ENCODE measurements at places on chromosomes 4 and X.
A peak's percentile ranks its signal among the peaks of the same experiment; 100 is the strongest.

DNA sequence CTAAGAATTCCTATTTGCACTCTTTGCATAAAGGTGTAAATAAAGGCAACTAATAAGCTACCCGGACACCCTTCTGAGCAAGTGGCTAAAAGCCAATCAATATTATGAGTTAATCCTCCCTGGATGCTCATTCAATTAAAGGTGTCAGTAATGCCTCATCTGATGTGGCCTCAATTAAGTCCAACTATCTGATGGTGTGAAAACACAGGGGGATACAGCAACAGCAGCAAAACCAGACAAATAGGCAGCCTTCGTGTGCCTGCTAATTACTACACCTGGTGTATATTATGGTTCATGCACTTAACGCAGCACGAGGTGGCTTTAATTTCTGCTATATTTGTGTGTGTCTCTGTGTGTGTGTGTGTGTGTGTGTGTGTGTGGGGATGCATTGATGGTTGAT is 244.4 kb downstream of the DCLK2 start:
- DNase-seq: no peak

DNA sequence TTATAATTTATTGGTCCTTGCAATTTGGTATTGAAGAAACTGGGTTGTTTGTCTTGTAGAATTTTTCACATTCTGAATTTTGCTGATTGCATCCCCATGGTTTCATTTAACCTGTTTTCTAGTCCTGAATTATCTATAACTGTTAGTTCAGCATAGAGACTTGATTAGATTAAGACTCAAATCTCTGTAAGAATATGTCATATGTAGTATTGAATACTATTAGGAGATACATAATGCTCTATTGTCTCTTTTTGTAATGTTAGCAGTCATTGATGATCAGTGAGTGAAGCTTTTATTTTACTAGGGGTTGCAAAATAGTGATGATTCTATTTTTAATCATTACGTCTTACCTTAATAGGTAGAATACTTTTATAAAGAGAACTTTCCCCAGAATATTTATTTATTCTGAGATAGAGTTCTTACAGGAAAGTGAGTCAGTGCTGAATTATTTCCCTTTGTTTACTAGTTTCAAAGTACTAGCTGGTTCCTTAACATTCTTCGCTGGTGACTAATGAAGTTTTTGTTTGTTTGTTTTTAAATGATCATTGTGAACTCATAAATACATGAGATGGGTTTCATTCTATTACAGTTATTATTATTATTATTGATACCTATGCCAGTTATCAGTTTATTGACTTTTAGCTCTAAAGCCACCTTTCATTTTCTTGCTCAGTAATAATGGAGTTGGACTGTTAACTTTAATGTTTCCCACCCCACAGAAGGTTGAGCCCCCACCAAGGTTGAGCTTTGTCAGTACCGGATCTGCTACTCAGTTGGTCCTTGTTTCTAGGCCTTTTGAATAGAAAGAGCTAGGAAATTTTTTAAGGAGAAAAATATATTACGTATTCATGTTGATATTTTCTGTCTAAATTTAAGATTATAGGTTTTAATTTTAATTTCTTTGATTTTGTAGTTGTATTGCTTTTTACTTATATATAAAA is 102.3 kb downstream of the LARP1B start:
- no peak for DNase-seq

- peak; percentile 9 for DNase-seq
Measured at GRCh38 chrX:150236327-150236726, 126.8 kb upstream of the MAMLD1 start.

DNA sequence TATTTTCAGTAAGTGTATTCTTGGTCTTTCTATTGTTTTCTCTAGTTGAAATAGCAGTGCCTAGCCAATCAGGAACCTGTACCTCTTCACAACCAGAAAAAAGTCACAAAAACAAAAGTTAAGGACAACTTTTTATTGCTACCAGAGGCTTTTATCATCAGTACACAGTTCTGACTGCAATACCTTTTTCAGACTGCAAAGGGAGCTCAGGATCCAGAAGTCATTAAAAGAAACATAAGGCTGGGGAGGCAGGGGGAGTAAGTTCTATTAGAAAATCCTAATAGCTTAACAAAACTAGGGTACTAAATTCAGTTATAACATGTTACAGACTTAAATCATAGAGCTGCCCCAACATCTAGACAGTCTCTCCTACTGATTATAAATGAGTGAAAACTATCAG is 28.8 kb downstream of the CCNI start:
- DNase-seq: peak; percentile 27

- no peak for DNase-seq
Measured at GRCh38 chr4:85243857-85244256, 231.1 kb upstream of the ARHGAP24 start.

DNA sequence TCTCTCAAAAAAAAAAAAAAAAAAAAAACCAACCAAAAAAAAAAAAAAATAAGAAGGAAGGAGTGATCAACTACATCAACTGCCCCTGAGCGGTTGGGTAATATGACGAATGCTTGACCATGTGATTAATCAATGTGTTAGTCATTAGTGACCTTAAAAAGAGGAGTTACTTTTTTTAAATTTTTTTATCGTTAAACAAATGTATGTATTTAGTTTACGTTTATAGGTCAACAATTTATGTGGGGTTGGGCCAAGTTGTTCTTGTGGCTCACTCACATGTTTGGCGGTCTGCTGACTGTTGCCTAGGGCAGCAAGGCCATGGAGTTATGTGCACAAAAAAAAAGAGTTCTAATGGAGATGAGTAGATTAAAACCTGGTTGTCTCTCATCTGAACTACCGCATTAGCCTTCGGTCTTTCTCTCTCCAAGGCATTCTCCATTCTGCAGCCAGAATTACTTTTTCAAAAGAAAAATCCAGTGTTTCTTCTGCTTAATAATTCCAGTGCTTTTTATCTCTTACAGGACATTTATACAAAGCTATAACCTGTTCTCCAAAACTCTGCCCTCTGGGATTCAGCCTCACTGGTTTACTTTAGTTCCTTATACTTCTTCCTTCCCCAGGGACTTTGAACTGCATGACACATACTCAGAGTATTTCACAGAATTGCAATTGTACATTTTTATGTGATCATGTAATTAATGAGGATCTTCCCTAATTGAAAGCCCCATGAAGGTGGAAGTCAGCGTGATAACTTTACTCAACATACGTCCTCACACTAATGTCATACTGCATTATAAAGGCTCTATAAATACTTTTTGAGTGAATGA is 505.5 kb downstream of the ANKRD50 start:
- no peak for DNase-seq

DNA sequence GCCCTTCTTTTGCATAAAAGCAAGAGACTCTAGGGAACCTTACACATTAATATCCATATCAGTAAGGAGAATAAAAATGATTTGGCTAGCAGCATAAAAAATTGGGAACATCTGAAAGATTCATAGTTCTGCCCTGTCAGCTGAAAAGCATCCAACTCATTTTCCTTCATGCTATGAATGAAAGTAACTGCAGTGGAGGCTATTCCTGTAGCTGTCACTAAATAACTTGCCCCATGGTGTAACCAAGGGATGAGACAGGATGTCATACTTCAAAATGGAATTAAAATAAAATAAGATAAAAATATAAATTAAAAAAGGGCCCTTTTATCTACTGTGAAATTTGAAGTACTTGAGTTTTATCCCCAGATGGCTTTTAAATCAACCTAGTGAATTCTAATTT is 878.8 kb downstream of the C4orf33 start:
- DNase-seq: no peak

GRCh38 chr4:25976780-25977179 is 62.8 kb downstream of the SMIM20 start:
- no peak for DNase-seq

DNA sequence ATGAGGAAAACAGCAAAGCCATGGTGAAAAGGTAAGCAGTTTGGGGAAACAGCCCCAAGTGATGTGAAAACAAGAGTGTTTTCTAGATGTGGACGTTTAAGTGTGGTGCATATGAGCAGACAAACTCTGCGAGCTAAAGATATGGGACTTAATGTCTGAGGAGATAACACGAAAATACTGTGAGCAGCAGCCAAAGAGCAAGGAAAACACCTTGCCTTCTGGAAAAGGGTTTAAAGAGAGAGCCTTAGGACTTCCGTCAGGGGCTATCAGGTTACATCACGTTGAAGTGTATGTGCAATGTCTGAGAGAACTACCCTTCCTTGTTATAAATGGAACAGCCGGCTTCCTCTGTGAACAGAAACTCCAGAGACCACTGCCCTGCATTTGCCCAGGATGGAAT is 54.2 kb downstream of the LEF1 start:
- no peak for DNase-seq

DNA sequence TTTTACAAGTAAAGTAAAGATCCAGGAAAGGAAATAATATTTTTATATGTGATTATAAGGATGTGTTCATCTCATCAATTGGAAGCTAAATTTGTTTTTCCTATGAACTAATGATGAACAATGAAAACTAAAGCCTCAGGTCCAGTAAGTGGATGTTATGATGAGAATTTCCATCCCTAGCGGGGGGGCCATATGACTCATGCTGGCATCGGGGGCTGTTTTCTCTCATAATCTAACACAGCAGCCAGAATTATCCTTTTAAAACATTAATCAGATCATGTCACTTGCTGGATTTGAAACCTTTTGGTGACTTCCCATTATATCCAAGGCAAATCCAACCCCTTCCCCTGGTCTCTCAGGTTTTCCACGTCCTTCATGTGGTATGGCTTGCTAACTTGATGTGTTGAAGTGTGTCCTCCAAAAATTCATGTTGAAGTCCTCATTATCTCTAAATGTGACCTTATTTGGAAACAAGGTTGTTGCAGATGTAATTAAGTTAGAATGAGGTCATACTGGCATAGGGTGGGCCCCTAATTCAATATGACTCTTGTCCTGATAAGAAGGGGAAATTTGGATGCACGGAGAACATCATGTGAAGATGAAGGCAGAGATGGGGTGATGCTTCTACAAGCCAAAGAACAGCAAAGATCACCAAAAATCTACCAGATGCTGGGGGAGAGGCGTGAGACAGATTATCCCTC is 96.8 kb downstream of the AKAP4 start:
- DNase-seq: no peak

GRCh38 chrX:74804574-74804973 is 120.7 kb downstream of the NEXMIF start:
- no peak for DNase-seq

- DNase-seq: no peak
Measured at GRCh38 chr4:19400820-19401219, 850.9 kb upstream of the SLIT2 start.

- DNase-seq: no peak
Measured at GRCh38 chr4:154757713-154758112, 13.9 kb downstream of the LRAT start.

GRCh38 chr4:152462695-152463094 is 73.2 kb downstream of the FBXW7 start:
- no peak for DNase-seq

GRCh38 chr4:66555301-66555700 is 885.0 kb upstream of the EPHA5 start:
- no peak for DNase-seq

DNA sequence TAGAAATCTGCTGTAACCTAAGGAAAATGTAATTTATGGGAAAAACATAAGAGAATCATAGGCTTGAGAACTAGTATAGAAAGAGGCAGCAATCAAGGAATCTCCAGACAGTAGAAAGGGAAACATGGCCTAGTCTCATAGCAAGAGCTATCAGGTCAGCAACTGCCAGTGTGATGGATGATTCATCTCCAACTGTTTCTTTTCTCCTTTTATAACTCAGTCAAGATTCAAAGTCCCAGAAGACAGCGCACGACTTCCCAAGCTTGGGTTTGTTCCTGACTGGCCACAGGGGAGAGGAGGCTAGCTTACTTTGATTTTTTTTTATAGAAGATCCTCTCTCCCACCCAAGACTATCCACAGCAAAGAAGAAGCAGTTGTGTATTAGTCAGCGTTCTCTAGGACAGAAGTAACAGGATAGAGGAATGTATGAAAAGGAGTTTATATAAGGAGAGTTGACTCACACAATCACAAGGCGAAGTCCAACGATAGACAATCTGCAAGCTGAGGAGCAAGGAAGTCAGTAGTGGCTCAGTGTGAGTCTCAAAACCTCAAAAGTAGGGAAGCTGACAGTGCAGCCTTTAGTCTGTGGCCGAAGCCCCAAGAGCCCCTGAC is 181.5 kb downstream of the GC start:
- DNase-seq: no peak

DNA sequence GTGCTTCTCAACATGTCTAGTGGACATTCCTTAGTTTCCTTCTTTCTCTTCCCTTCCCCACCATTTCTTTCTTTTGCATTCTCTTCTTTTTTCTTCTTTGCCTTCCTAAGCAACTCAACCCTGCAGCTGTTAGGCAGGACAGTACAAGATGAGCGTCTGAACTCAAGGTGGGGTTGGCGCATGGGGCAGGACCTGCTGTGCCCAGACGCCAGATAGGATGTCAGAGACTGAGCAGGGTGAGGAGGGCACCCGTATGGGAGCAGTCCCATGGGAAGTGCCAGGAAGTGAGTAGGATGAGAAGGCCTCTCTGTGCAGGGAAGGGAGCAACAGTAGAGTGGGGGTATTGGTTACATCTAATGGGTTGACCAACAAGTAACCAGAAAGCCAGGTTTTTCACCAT is 38.1 kb upstream of the ZNF827 start:
- DNase-seq: no peak

GRCh38 chrX:135112096-135112729 is 8.1 kb downstream of the ETDB start:
- DNase-seq: peak; percentile 48

GRCh38 chrX:38108364-38108763 is 102.0 kb downstream of the SYTL5 start:
- DNase-seq: no peak

- DNase-seq: no peak
Measured at GRCh38 chr4:13865871-13866669, 238.5 kb upstream of the BOD1L1 start.

DNA sequence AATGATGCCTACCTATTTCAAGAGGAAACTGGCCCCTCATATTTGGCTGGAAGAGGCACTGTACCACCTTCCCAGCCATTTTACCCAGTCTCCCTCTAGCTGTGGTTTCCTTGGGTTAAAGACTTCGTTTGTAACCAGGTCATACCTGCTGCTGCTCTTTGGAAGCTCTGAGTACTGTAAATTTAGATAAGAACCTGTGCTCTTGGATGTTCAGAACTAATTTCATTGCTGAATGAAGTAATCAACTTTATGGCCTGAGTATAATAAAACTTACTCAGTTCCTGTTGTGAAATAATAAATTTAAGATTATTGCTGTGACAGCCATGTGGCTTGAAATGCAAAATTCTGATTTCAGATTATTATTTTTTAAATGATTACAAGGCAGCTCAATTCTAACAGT is 12.2 kb downstream of the MTTP start:
- DNase-seq: no peak

GRCh38 chrX:84358271-84358670 is 144.0 kb downstream of the HDX start:
- peak; percentile 83 for DNase-seq
